ENCODE measurements at places on chromosomes 3 and 15.

- DNase-seq, result no peak
Measured at GRCh38 chr3:58135712-58136543, 74.8 kb downstream of the DNASE1L3 start.

GRCh38 chr3:112303764-112304325, 9.8 kb upstream of the SLC9C1 start:
- DNase-seq, result peak; percentile 58

DNA sequence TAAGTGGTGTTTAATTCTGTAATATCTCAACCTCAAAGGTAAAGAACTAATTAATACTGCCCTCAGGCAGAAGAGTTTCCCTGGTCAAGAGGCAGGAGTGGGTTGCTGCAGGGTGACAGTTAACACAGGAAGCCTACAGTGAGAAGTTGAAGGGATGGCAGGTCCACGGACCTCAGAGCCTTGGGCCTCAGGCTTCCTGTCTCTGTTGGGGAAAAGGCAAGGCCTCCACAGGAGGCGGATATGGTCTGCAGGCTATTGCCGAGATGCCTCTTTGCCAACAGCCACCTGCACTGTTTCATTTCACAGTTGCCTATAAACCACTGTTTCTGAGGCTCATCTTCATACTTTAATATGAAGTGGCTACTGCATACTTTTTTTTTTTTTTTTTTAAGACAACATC, 33.3 kb upstream of the RPN1 start:
- no peak for DNase-seq

GRCh38 chr15:39908186-39908585, 11.9 kb downstream of the GPR176 start:
- DNase-seq, result peak; percentile 85

DNA sequence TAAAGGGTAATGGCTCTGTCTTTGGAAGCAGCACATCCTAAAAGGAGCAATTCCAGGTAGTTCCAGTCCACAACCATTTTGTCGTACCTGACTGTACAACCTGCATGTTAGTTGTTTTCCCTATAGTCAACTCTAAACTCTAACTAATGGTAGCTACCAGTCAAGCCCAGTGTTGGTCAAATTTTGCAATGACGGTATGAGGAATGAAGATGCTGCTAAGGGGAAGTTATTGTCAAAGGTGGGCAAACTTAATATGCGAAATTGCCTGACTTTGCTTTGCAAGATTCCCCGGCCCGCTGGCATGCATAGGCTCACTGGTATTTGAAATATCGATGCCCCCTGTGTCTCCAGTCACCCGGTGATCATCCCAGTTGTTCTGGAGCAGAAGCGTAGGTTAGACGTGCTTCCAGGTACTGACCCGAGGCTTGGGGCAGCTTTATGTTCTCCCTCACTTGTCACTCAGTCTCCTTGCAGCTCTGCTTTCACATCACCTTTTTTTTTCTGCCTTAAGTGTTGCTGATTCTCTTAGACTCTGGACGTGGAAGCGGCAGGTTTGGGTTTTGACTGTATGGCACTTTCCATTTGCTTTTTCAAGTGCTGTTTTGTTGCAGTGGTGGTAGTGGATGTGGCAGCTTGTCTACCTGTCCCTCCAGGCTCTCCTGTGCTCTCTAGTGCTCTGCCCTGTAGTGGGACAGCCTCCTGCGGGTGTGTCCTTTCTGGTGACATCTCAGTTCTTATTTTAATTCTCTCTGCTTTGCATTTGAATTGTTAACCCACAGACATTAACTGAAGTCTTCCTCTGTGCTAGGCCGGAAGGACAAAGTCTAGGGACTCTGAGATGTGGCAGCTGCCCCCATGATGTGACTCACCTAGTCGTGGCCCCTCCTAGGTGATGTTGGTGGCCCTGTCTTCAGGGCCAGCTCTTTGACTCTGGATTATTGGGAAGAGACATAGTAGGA, 95.8 kb upstream of the UMPS start:
- no peak for DNase-seq

- no peak for DNase-seq
Measured at GRCh38 chr3:12611117-12611516, 52.8 kb downstream of the RAF1 start.

- DNase-seq, result no peak
Measured at GRCh38 chr3:145900056-145900829, 260.7 kb downstream of the PLOD2 start.

- no peak for DNase-seq
Measured at GRCh38 chr3:45785605-45786150, 10.7 kb downstream of the SLC6A20 start.

DNA sequence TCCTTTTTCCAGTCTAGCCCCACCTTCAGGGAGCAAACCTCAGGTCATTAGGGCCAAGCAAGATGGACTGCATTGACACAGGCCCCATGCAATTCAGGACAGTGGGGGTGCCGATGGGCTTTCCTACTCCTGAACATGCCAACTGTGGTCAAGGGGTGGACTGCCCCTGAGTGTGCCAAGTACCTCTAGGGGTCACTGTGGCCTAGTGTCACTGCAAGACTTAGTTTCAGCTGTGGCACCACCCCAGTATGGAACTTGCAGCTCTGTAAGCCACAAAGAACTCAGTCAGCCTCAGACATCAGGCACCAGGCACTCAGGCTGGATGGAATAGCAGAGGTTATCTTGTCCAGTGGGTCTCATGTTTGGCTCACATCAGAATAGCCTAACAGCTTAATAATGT, 32.3 kb downstream of the EXOG start:
- no peak for DNase-seq

DNA sequence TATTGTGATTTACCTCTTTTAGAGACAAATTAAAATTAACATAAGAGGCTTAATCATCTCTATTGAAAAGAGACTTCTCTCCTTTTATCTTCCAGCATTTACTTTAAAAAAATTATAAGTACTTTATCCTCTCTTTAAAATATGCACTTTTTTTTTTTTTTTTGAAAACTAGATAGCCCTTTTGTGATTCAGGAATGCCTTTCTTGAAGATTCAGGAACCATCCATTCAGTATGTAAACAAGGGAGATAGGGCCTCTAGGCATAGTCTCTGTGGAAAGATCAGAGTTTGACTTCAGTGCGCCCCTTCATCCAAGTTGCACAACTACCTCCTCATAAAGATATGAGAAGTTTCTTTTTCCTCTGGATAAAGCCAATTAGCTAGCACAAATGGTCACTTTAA, 1163.7 kb downstream of the SI start:
- DNase-seq, result no peak

DNA sequence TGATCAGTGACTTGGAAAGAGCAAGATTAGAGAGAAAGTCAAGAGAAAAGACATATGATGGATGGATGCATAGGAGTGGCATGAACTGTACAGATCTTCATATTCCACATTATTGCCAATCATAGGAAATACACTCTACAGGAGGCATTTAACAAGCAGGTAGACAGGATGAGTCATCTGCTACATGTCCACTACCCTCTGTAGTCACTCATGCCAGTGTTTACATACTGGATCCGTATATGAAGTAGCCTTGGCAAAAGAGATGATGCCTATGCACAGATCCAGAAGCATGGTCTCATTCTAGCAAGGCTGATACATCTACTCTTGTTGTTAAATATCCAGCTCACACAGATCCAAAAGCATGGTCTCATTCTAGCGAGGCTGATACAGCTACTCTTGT, 632.1 kb downstream of the ROBO2 start:
- DNase-seq, result no peak
